ENCODE measurements at places on chromosomes 2 and 18.
A peak's percentile ranks its signal among the peaks of the same experiment; 100 is the strongest.

GRCh38 chr2:164538240-164538866, 82.9 kb downstream of the GRB14 start:
- peak; percentile 27 for DNase-seq

DNA sequence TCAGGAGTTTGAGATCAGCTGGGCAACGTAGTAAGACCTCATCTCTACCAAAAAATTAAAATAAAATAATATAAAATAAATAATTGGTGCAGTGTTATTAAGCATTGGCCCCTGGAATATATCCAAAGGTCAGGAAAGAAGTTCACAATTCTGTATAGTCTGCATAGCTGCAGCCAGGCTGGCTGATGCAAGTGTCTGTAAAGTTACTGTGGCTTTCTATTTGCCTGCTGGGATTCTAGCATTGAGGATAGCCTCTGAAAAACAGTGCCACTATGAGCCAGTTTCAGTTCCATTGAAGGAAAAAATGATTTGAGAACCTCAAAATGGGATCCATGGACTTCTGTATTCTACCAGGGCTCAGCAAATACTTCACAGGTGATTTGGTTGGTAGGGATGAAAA, 208.6 kb downstream of the PARD3B start:
- no peak for DNase-seq

DNA sequence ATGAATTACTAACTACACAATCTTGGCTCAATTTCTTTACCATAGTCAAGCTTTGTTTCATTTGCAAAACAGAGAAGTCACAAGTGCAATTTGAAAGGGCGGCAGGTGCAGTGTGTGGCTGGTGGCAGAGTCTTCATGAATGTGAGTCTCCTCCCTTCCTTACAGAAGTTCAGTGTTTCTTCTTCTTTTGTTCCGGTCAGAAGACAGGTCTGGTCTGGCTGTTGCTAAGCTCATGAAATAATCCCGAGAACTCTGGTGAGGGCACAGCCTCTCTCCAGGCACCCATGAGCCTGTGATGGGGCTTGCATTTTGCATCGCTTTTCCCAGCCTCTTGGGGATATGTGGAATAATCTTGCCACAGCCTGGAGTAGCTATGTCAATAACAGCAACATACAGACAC, 824.8 kb upstream of the SALL3 start:
- no peak for DNase-seq

- no peak for DNase-seq
These were observed 308.1 kb upstream of the CYRIA start for GRCh38 chr2:16973586-16974286.

- peak; percentile 4 for DNase-seq
These were observed 50.2 kb downstream of the CALCRL start for GRCh38 chr2:187397886-187398285.

GRCh38 chr2:157107460-157107859, 150.0 kb upstream of the GALNT5 start:
- no peak for DNase-seq

GRCh38 chr2:20524412-20525040, 77.7 kb downstream of the RHOB start:
- no peak for DNase-seq

- DNase-seq = peak; percentile 59
These were observed 235.7 kb downstream of the CDCA7 start for GRCh38 chr2:173590276-173590861.

GRCh38 chr2:190722835-190723234, 74.0 kb downstream of the NAB1 start:
- DNase-seq = no peak

DNA sequence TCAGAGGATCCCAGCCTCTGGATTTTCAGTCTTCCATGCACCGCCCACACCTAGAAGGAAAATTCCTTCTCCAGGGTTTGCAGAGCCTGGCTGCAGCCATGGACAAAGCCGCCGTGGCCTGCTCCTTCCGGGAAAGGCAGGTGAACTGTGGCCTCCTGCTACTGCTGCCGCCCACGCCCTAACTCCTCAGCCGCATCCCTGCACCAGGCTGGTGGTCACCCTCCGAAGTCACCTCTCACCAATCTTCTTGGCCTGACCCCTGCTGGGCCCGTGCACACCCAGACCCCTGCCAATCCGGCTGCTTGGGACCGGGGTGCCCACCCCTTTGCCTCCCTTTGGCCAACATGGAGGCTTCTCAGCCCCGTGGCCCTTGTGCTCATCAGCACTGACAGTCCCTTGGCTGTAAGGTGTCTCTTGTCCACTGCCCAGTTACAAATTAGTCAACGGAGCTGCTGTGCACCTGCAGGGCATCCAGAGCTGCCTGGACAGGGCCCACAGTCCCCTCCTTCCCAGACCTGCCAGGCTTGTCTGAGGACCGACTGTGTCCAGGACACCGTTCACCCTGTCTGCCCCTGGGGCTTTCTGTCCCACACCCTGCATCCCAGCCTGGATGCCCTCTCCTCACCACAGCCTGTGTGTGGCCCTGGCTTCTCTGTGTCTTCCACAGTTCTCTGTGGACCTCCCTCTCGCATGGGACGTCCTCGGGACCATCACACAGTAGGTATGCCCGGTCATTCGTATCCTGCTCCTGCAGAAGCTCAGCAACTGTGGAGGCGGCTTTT, 130.1 kb upstream of the TPO start:
- no peak for DNase-seq

DNA sequence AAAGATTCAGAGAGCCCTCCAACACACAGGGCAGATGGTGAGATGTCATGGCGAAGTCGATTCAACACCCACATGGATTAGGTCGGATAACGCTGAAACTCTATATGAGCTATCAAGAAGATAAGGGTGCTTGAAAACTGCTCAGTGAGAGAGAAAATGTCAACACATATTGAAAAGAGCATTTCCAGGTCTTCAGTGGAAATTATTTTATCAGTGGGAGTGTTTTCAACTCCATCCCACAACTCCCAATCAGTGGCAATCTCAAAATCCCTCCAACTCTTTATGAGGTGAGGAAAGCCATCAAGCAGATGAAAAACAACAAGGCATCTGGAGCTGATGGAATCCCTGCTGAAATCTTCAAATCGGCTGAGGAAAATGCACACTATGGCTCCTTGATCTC, 104.5 kb upstream of the KLHL14 start:
- no peak for DNase-seq

GRCh38 chr2:210792000-210792399, 235.6 kb downstream of the CPS1 start:
- peak; percentile 34 for DNase-seq

DNA sequence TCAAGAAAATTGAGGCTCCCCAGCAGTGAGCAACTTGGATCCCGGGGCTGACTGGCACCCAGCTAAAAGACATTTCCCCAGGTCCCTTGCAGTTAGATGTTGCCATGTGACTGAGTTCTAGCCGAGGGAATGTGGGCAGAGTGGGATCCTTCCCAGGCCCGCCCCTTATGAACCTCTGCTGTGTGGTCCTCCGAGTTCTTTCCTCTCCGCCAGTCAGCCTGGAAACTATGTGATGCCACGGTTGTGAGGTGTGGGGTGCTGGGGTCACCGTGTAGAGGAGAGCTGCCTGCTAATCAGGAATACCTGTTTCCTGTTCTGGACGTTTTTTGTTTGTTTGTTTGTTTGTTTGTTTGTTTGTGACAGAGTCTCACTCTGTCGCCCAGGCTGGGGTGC, 45.5 kb downstream of the TMEM37 start:
- no peak for DNase-seq

DNA sequence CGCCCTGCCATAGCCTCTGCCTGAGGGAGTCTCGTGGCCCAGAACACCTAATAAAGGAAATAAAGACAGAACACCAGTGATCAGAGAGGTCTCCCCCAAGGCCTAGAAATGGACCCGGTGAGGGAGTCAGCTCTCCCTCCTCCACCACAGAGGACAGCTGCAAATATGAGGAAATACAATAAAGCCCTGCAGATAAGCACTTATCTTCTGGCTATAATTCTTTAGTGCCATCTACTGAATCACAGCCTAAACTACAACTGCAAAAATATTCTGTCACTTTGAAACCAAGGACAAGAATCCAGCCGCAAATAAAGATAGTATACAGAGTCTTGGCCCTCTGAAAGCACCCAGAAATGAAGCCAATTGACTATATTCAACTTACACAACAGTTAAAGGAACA, 42.4 kb upstream of the TACR1 start:
- DNase-seq = no peak

DNA sequence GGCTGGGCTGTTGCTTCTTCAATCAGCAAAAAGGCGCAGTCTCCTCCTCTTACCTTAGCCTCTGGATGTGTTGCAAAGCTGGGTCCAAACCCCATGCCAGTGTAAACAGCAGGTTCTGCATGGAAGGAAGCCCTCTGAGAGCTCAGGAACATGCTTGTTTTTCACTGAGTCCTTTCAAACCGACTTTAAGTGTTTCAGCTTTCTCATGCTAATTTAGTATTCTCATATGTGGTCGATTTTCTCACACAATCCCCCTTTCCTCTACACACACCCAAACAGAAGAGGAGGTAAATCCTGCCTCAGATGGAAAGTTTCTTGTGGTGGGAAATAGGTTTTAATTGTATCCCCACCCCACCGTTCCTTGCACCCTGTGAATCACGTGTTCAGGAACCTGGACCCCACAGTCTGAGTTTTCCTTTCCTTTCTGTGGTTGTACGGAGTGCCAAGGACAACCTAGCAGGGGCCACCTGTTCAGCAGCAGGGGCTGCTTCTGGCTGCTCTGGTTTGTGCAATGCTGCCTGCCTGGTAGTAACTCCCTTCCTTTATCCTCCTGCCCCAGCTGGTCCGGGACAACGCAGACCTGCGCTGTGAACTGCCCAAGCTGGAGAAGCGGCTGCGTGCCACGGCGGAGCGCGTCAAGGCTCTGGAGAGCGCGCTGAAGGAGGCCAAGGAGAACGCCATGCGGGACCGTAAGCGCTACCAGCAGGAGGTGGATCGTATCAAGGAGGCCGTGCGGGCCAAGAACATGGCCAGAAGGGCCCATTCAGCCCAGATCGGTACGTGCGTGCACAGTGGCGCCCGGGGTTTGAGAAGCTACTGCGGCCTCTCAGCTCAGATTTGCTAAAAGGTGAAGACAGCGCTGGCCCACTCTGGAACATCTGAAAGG, 28.7 kb upstream of the LYPD6B start:
- no peak for DNase-seq

- DNase-seq = peak; percentile 55
These were observed 5.4 kb upstream of the TDRD15 start for GRCh38 chr2:21118302-21118920.

DNA sequence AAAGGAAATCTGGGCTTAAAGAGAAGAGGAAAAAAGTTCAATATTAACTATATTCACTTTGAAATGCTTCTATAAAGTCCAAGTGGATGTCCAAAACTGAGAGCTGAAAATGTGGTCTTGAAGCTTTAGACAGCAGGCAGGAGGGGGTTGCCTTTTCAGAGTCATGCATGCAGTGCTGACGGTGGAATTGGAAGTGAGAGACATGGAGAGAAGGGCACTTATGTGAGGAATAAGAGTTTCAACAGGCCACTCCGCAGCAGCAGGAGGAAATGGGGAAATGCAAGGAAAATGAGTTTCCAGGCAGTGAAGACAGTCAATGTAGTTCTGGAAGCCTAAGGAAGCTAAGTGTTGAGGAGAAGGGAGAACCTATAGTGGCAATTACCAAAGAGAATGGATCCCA, 33.0 kb upstream of the LRRC30 start:
- DNase-seq = no peak

DNA sequence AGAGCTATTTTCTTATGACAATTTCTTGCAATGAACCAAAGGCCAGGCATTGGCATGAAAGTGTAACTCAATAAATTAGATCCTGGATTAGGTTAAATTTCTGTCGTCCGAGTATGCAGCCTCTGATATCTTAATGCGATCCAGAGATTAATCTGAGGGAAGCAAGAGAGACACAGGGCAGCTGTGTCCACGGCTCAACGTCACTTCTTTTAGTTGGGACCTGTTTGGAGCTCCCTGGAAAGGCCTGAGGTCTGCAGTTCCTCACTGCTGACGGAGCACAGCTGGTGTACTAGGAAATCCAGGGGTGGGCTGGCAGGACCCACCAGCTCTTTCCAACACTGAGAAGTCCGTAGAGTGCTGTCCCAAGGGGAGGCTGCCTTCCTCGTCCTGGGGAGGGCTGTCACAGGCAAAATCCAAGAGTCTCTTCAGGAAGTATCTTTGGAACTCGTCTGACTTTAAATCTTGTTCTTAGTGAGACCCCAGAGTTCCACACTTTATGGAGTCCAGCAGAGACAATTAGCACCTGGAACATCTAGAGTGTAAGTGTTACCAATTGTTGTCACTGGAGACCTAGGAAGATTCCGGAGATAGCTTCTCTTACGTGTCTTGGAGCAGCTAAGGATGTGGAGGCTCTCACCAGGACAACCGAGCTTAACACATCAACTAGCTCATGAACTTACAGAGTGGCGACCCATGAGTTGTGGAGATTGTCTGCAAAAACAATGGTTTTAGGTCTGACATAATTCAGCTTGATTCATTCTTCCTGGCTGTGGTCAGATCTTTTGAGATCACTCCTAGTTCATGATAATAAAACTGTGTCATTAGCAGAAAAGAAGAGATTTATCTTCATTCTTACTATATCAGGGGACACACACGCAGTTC, 173.7 kb downstream of the ACKR3 start:
- DNase-seq = no peak

DNA sequence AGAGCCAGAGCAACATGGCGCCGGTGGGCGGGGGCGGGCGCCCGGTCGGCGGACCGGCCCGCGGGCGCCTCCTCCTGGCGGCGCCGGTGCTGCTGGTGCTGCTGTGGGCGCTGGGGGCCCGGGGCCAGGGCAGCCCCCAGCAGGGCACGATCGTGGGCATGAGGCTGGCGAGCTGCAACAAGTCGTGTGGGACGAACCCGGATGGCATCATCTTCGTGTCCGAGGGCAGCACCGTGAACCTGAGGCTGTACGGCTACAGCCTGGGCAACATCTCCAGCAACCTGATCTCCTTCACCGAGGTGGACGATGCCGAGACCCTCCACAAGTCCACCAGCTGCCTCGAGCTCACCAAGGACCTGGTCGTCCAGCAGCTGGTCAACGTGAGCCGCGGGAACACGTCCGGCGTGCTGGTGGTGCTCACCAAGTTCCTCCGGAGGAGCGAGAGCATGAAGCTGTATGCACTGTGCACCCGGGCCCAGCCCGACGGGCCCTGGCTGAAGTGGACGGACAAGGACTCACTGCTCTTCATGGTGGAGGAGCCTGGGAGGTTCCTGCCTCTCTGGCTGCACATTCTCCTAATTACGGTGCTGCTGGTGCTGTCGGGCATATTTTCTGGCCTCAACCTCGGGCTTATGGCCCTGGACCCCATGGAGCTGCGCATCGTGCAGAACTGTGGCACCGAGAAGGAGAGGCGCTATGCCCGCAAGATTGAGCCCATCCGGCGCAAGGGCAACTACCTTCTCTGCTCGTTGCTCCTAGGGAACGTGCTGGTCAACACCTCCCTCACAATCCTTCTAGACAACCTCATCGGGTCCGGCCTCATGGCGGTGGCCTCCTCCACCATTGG, 507 bp downstream of the CNNM4 start:
- no peak for DNase-seq

All from NCI-H2081 (cell line).